Stimulated activated CD4-positive, alpha-beta T cell treated with anti-CD3 and anti-CD28 coated beads, Interleukin-12 subunit alpha, Interleukin-12 subunit beta, amount 100 ng/mL, for 24 hours (primary cell): ENCODE measurements at places on chromosomes 2 and 18.

- DNase-seq, result no peak
Measured at GRCh38 chr2:219289537-219290361, 10.6 kb downstream of the DNAJB2 start.

GRCh38 chr2:119367472-119368099, 809 bp downstream of the DBI start:
- no peak for DNase-seq

DNA sequence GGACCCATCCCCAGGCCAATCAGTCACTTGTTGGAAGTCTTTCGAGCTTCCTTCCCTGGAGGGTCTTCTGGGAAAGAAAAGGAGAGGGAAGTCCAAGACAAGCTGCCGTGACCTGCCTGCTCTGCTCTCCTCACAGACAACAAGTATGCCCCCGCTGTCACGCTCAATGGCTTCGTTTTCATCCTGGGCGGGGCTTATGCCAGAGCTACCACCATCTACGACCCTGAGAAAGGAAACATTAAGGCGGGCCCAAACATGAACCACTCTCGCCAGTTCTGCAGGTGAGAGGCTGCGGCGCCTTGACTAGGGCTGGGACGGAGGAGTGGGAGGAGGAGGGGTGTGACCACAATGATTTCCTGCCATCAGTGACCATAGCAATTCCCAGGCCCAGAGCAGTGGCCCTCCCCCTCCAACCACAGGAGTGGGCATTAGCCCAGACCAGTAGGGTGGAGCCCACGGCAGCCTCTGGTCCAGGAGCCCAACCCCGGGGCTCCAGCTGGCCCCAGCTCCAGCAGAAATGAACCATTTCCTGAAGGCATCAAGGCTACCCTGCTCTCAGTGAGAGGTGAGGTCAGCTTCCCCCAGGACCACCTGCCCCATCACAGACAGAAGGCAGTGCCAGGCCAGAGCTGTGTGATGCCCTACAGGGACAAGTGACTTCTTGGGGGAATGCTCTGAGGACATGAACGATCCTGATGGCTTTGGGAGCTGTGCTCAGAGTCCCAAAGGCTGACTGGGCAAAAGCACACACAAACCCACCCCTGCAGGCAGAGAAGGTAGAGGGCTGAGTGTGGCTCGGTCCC, 223.1 kb downstream of the ATAD2B start:
- no peak for DNase-seq

GRCh38 chr2:177625744-177626650, 233.4 kb downstream of the AGPS start:
- no peak for DNase-seq

GRCh38 chr2:11930211-11930761, 183.9 kb downstream of the LPIN1 start:
- no peak for DNase-seq
